Stimulated activated CD4-positive, alpha-beta T cell treated with anti-CD3 and anti-CD28 coated beads, Interleukin-1b, Interleukin-23, amount 100 ng/mL, for 4 hours (primary cell): ENCODE measurements at places on chromosomes 3 and 15.

DNA sequence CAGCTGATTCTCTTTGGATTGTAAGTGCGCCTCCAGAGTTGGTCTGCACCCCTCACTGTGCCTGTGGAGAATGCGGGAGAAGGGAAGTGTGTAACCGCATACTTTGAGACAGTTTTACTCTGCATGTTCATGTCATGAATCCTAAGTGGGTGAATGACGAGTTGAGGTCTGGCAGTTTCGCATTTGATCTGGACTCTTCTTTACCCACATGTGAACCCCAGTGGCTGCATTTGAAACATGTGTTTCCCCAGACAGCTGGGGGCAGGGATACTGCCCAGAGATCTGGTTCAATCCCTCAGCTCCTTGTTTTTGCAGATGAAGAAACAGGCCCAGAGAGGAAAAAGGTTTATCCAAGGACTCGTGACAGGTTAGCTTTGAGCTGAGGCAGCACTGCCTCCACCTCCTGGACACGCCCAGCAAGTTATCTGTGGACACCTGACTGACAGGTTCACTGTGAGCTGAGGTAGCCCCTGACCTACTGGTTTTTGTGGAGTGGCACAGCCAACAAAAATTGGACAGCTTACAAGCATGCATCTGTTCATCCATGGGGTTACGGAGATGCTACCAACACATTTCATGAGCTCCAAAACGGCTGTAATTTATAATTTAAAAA lies 207.3 kb downstream of the XXYLT1 start:
- DNase-seq, result no peak

DNA sequence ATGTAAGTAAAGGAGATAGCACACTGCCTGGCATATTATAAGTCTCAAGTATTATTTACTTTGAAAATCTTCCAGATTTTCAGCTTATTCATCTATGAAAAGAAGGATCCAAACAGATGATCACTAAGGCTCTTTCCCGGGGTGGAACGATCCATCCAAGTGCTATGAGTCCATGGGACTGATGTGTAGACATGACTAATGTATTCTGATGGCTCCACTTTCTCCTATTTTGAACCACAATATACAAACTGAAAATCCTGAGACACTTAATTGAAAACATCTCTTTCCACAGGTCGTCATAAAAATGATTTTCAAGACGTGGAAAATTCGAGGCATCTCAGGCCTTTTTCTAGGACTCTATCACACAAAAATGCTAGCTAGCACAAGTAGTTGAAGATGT lies 33.4 kb upstream of the CHRM5 start:
- DNase-seq, result no peak

DNA sequence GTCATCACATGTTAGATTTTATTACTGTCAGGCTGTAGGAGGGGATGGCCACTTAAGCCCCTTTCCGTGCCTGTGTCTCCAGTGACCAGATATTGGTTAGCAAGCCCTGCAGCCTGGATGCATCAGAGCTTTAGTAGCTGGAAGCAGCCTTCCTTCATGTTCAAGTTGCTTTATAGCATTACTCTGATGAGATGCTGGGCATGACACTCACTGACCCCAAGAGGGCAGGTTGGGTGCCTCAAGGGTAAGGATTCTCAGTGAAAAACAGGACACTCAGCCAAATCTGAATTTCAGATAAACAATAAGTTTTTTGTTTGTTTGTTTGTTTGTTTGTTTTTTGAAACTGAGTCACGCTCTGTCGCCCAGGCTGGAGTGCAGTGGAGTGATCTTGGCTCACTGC lies 68.5 kb upstream of the PTX3 start:
- no peak for DNase-seq

DNA sequence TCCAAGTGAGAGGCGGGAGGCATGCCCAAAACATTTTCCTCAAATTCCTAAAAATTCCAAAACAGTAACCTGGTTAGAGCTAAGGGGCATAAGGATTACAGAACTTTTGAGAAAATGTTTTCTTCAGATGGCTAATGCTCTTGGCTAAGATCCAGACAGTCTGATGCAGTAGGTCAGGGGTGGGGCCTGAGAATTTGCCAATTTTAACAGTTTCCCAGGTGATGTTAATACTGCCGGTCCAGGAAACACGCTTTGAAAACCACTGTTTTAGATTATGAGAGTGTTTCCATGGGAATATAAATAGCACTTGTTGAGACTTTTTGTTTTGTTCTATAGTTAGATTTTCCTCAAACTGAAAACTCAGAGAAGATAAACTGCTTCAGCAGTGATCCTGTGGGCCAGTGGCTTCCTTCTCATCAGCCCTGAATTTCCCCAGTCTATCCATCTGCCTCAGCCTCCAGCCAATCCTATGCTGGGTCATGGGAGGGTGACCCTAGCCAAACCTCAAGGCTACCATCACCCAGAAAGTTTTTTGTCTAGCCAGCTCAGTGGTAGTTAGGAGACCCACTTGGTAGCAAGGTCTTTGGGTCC lies 71.6 kb upstream of the ACP3 start:
- DNase-seq, result no peak

- no peak for DNase-seq
These were observed 8.6 kb upstream of the MCF2L2 start for GRCh38 chr3:183437061-183437460.

DNA sequence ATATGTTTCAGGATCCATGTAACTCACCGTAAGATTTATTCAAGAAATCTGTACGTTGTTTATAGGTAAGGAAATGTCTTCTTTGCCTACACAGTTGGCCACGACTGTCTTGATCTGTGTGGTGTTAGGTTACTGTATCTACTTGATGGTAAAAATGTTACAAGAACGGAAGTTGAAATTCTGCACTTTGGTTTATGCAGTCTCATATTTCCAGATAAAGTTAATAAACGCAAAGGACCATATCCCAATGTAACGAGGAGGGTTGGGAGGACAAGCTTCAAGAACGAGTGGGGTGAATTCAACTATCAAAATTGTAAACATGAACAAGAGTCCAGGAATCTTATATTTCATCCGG lies 1.0 kb downstream of the USF3 start:
- DNase-seq, result no peak
